ENCODE measurements at places on chromosomes 1 and 21.

DNA sequence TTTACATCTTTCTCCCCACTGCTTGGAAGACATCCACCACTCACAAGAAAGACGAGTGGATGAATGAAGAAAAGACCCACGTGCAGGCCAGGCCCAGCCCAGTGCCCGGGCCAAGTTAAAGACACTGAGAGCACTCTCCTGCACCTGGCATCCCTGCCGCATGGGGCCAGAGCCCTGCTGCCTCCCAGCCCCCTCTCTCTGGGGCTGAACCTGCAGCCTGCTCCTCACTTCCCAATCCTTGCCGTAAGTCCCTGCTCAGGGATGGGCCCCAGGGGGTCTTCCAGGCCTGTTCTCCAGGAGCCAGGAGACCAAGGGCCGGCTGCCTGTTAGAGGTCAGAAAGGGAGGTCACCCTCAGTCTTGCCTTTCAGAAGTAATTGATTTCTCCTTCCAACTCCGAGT, 168.5 kb upstream of the ZC3H12A start:
- DNase-seq, result no peak

- peak; percentile 51 for DNase-seq
Observed at GRCh38 chr1:154999571-155000410, 2.8 kb upstream of the ZBTB7B start.

GRCh38 chr1:240586006-240586405, 25.9 kb downstream of the GREM2 start:
- DNase-seq, result no peak

DNA sequence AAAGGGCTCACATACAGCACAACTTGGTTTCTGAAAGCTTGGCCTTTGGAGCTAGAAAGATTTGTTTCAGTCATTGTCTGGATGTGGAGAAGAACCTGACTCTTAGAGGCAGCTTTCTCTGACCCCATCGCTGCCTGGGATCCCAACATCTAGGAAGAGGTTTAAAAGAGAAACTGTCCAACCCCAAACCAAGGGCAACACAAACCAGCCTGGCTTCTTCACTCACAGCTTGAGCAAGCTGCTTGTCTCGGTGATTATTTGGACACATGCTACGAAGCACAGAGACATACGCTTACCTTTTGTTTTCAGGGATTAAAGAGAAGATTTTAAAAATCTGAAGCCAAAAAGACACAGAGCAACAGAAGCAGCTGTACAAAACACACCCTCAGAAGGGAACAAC, 109.8 kb downstream of the ETS2 start:
- no peak for DNase-seq

DNA sequence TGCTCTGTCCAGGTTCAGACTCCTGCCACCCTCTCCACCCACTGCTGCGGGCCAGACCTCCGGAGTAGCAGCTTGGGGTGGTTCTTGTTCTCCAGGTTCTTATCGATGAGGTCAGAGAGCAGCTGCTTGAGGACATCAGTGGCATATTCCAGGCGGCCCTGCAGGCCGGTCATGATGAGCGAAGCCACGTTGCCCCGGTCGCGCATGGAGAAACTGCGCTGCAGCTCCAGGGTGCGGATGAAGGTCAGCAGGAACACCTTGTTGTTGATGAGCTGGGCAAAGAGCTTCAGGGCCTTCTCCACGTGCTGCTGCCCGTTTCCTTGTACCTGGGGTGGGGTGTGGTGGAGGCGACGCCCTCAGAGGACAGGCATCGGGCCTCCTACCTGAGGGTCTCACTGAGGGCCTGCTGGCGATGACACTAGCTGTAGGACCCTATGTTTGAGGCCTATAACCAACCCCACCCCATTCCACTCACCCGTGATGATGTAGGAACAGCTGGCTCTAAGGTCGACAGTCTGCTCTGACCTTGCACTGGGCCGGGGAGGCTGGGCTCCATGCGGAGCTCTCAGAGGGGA, 131.2 kb upstream of the CD34 start:
- DNase-seq, result no peak

DNA sequence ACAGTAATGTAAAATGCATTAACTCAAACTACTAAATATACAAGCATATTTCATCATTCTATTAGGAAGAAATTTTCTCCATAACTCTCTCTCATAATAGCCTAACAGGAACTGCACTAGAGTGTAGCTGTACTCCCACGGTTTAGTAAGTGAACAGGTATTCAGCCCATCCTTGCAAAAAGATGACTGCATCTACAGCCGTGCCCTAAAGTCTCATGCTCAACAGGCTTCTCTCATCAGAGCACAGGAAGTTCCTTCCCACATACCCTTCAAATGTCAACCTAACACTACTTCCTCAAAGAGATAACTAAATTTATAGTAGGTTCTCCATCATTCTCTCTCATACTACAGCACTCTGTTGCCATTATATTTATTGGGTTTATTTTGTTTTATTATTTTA, 251.6 kb downstream of the AKT3 start:
- DNase-seq, result peak; percentile 33

- no peak for DNase-seq
Observed at GRCh38 chr1:228838717-228839500, 103.6 kb downstream of the RHOU start.

- DNase-seq, result no peak
Observed at GRCh38 chr1:6489383-6489765, 2.1 kb downstream of the PLEKHG5 start.

DNA sequence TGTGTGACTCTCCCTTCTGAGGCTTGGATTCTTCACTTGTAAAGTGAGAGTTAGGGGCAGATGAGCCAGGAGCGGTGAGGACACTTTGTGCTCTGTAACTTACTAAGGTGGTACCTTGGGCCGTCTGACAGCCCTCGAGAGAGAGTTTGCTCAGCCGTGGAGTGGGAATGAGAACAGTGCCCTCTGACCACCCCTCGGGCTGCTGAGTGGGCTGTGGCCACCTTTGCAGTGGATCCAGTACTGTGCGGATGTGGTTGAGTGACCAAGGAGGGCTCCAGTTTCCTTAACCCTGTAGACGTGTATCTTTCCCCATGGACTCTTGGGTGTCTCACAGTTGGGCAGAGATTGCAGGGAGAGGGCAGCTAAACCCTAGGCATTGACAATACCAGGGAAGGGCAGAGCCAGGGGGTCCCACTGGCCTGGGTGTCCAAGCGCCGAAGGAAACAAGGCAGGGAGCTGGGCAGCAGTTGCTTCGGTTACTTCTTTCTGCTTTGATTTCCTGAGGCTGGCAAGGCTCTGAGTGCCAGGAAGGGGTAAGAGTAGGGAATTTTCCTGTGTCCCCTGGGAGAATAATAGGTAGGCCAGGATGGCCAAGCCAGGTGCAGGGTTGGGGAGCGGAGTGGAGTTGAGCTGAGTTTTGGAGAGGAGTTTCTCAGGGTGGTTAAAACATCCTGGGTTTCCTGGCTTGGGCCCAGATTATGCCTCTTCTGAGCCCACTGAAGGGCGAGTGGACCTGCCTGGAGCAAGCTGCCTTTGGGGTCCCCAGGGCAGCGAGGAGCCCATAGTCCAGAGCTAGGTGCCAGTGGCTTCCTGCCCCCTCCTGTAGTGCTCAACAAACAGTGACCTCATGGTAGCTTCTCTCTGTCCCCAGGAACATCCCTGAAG, 27.6 kb downstream of the HMGCS2 start:
- DNase-seq, result no peak

GRCh38 chr21:17602874-17603273, 9.8 kb downstream of the BTG3 start:
- DNase-seq, result no peak

GRCh38 chr1:55048453-55049270, 9.3 kb downstream of the PCSK9 start:
- DNase-seq, result no peak

DNA sequence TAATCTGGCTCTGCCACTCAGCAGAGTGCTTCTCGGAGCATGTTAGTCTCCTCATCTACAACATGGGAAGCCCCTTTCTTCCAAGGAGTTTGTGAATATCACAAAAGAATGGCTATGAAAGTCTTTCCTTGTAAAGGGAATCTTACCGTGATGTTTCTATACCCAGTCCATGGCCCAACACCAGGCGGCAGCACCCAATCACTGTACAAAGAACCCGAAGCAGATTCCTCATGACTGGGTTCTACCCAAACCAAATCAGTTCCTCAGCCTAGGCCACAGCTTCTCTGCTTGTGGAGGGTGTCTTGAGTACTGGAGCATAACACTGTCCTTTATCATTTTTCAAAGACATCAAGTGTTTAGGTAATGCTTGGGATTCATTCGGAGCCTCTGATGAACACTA, 16.6 kb upstream of the SLFNL1 start:
- DNase-seq, result no peak

GRCh38 chr1:205988585-205988995, 14.6 kb downstream of the RAB7B start:
- no peak for DNase-seq

GRCh38 chr1:94887603-94888171, 39.2 kb downstream of the CNN3 start:
- no peak for DNase-seq

- DNase-seq, result no peak
Observed at GRCh38 chr1:35369922-35370671, 101.6 kb downstream of the ZMYM4 start.

DNA sequence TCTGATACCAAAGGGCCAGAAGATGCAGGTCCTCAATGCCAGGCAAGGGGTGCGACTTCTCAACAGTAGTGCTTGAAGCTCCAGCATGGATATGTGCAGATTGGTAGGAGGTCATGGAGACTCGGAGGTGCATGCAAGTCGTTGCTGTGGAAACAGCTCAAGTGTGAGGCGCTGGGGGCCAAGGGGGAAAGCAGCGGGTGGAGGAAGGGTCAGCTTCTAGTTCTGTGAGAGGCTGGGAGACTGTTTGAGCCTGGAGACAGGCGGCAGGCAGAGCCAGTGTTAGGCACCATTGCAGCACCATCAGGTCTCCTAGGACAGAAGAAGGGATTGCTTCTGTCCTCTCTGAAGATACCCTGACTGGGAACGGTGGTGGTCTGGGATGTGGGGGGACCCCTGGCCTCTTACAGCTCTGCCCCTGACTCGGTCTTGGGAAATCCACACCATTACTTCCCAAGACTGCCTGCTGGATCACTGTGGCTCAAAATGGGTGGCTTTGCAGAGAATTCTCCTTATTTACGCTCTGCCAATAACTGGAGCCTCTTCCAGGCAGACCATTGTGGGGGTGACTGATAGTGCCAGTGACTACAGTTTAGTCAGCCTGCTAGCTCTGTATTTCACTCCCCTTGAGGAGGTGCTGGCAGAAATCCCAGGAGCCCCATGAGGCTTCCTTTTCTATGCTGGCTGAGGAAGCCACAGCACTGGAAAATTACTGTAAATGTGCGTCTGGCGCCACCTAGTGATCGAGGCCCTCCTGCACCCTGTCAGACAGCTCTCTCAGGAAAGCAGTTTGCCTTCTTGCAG, 46.3 kb upstream of the VANGL1 start:
- DNase-seq, result peak; percentile 47

DNA sequence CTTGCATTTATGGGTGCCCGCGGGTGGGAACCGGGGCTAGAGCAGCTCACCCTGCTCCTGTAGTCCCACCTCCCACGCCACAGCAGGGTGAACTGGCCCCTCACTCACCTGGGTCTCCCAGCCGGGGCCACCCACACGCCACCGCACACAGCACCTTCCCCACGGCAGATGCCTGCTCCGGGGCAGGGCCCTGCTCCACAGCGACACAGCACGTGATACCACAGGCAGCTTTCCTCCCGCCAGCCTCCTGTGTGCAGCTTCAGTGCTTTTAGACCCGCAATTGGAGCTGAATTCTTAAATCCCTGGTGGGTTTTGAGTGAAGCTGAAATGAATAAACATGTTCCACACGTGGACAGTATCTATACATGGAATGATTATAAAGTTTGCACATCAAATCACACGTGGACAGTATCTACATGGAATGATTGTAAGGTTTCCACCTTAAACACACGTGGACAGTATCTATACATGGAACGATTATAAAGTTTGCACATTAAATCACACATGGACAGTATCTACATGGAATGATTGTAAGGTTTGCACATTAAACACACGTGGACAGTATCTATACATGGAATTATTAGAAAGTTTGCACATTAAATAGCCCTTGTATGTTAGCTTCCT, 93.1 kb upstream of the COL6A1 start:
- no peak for DNase-seq

DNA sequence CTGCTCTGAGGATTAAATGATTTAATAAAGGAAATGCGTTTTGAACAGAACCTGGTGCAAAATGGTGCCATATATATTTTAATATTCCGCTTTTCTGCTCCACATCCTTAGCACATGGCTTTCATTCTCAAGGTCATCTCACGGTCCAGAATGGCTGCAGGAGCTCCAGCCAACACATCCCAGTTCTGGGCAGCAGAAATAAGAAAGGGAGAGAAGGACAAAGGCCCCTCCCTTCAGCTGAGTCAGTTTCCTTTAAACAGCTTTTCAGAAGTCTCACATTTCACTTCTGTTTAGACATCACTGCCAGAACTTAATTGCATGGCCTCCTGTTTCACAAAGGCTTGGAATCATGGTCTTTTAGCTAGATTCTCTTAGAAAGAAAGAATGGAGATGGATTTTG, 75.2 kb upstream of the LRRN2 start:
- DNase-seq, result no peak

- no peak for DNase-seq
Observed at GRCh38 chr1:216670118-216670883, 52.9 kb downstream of the ESRRG start.

DNA sequence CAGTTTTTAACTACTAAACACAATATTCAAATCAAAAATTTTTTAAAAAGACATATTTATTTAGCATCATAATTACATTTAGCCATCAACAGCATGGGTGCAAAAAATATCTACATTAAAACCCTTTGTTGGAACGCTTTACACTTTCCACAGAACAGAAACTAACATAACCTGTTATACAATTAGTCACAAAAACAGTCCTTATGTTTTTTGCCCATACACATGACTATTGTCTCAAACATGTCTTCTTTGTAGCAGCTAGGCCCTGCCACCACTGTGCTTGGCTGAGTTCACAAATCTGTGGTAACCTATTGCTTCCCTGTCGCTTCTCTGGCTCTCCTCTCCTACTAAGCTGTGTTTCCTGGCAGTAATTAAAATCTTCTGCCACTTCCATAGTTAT, 1350.0 kb upstream of the ADGRL2 start:
- no peak for DNase-seq

GRCh38 chr1:19455353-19455752, 30.0 kb downstream of the CAPZB start:
- no peak for DNase-seq

- DNase-seq, result no peak
Observed at GRCh38 chr1:201750120-201750519, 78.8 kb upstream of the IPO9 start.

All from CD4-positive, alpha-beta T cell treated with Interleukin-21 for 1 hour (primary cell).